ENCODE measurements at places on chromosomes 1 and 21. TPM values are rescaled to one million over a fixed set of nuclear protein-coding genes. Genes with fewer than 3 reads are reported as not detected.

Gene SLC9C2
- not detected for polyA plus RNA-seq

Gene OR2L5
- not detected for polyA plus RNA-seq

Gene SKI
- polyA plus RNA-seq, result 10.7 TPM

Gene TPTE
- polyA plus RNA-seq, result not detected

GRCh38 chr21:30839304-30839703 lies 9.7 kb upstream of the KRTAP7-1 start:
- DNase-seq, result no peak

GRCh38 chr1:201882665-201883132 lies 6.0 kb upstream of the SHISA4 start:
- peak; percentile 92 for DNase-seq

DNA sequence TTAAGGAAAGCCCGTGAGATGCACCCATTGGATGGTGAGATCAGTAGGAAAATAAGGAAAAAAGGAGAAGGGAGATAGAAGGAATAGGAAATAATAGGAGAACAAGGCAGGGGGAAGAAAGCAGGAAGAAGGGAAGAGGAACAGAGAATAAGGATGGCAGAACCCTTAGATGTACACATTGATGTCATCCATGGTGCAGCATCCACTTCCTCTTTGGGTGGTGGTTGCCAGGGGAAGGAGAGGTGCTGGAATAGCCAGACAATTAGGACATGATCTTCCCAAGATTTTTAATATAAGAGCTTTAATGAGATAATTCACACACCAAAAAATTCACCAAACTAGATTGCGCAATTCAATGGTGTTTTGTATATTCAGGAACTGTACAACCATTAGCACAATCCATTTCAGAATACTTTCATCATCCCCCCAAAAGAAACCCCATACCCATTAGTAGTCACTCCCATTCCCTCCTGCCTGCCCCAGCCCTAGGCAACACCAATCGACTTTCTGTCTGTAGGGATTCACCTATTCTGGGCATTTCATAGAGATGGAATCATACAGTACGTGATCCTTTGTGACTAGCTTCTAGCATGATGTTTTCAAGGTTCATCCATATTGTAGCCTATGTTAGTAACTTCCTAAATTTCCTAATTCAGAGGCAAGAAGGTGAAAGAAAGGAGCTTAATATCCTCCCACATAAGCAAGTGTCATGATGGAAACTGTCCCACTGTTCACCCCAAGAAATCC lies 121.4 kb downstream of the PLXNA2 start:
- DNase-seq, result no peak

DNA sequence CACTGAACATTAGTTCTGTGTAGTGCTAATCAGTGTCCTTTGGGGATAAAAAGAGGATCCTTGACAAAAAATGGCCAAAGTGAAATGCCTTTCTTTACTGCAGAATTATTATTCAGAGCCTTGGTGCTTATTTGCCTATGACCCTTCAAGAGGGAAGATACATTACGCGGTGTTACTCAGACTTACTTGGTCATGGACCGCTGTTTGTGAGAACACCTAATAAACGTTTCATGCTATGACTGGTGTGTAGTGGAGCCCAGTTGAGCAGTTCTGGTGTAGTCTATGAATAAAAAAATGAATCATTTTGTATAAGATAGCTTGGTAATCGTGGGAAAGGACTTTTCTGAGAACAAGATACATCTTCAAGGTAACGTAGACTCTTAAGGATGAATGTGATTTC lies 8.3 kb downstream of the NFYC start:
- no peak for DNase-seq

- DNase-seq, result no peak
These were observed 5.2 kb upstream of the BACH1 start for GRCh38 chr21:29293495-29293894.

DNA sequence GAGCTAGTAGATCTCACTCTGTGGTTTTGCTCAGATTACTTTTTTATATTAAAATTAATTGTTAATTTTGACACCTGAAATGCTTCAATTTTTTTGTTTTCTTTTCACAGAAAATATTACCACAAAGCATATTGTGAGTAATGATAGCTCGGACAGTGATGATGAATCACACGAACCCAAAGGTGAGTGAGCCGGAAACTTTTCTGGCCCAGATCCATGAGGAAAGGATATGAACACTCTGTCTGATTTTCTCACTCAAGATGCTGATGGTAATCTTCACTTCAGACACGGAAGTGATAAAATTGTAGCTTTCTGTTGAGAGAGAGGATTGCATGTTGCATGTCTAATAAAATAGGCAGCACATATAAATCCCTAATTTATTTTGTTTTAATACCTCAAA lies 121.8 kb downstream of the PLA2G4A start:
- peak; percentile 82 for DNase-seq

GRCh38 chr1:204894606-204895005 lies 23.9 kb downstream of the NFASC start:
- DNase-seq, result peak; percentile 18

- no peak for DNase-seq
These were observed 20.6 kb upstream of the LAMC2 start for GRCh38 chr1:183165456-183165855.

- DNase-seq, result no peak
These were observed 572 bp downstream of the LPGAT1 start for GRCh38 chr1:211830055-211830327.

DNA sequence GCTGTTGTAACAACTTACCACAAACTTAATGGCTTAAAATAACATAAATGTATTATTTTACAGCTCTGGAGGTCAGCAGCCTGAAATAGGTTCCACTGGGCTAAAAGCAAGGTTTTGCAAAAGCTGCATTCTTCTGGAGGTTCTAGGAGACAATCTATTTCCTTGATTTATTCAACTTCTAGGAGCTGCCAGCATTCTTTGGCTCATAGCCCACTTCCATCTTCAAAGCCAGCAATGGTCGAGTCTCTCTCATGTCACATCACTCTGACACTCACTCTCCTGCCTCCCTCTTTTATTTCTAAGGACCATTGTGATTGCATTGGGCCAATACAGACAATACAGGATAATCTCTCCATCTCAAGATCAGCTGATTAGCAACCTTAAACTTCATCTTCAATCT lies 15.1 kb upstream of the FOXJ3 start:
- no peak for DNase-seq

DNA sequence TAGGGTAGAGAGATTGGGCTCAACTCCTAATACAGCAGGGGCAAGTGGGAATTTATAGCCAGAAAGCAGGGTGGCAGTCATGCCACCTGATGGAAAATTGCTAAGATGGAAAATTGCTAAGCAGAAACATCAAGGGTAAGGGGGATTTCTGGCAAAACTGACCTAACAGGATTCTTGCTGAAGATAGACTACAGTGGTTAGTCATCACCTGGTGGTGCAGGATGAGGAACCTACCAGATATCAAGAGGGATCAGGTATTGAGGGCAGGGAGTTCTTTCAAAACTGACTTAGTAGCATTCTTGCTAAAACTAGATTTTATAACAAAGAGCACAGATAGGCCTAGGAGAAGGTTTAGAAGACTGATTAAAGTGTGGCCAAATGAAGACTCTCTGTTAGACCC lies 292.9 kb downstream of the PLPP3 start:
- DNase-seq, result no peak

- peak; percentile 89 for DNase-seq
These were observed 90.4 kb downstream of the INTS7 start for GRCh38 chr1:211944733-211945500.
